ENCODE measurements at places on chromosomes 3 and 15. TPM values are rescaled to one million over a fixed set of nuclear protein-coding genes. Genes with fewer than 3 reads are reported as not detected.
A peak's percentile ranks its signal among the peaks of the same experiment; 100 is the strongest.

- peak overlapping the region; percentile 0 for H3K27ac ChIP-seq
- peaks cover 10% of the 10 kb centered on the region for H3K4me1 ChIP-seq
- no peak overlapping the region for H3K4me3 ChIP-seq
- H3K36me3 ChIP-seq = no peaks in the 10 kb centered on the region
- no peaks in the 10 kb centered on the region for H3K27me3 ChIP-seq
- DNase-seq = no peak
Measured at GRCh38 chr3:157311633-157312375, 124.8 kb upstream of the PTX3 start.

GRCh38 chr3:21273259-21274025 is 477.6 kb downstream of the ZNF385D start:
- no peaks in the 10 kb centered on the region for H3K27me3 ChIP-seq
- peaks cover 18% of the 10 kb centered on the region for H3K4me1 ChIP-seq
- H3K36me3 ChIP-seq = no peaks in the 10 kb centered on the region
- no peak overlapping the region for H3K4me3 ChIP-seq
- H3K27ac ChIP-seq = peak overlapping the region; percentile 12
- DNase-seq = no peak

GRCh38 chr3:62644493-62644892 is 230.7 kb downstream of the CADPS start:
- no peak overlapping the region for H3K4me3 ChIP-seq
- no peak for DNase-seq
- peaks cover 28% of the 10 kb centered on the region for H3K27me3 ChIP-seq
- H3K36me3 ChIP-seq = no peaks in the 10 kb centered on the region
- H3K27ac ChIP-seq = no peak overlapping the region
- no peaks in the 10 kb centered on the region for H3K4me1 ChIP-seq

- peaks cover 23% of the 10 kb centered on the region for H3K27me3 ChIP-seq
- no peak overlapping the region for H3K4me3 ChIP-seq
- no peak for DNase-seq
Measured at GRCh38 chr3:46632792-46633191, 20.5 kb downstream of the FAM240A start.

GRCh38 chr3:25297667-25298585 is 130.1 kb upstream of the RARB start:
- H3K4me1 ChIP-seq = peaks cover 44% of the 10 kb centered on the region
- peaks cover 9% of the 10 kb centered on the region for H3K36me3 ChIP-seq
- H3K27me3 ChIP-seq = no peaks in the 10 kb centered on the region
- H3K27ac ChIP-seq = peak overlapping the region; percentile 87
- DNase-seq = peak; percentile 25

GRCh38 chr3:194313560-194314387 is 37.4 kb downstream of the CPN2 start:
- no peak for DNase-seq
- peaks cover 26% of the 10 kb centered on the region for H3K36me3 ChIP-seq
- peaks cover 26% of the 10 kb centered on the region for H3K4me1 ChIP-seq
- H3K4me3 ChIP-seq = no peak overlapping the region
- H3K27me3 ChIP-seq = no peaks in the 10 kb centered on the region
- H3K27ac ChIP-seq = no peak overlapping the region

GRCh38 chr3:123660141-123660675 is 75.4 kb upstream of the HACD2 start:
- H3K4me3 ChIP-seq = no peak overlapping the region
- H3K27me3 ChIP-seq = no peaks in the 10 kb centered on the region
- no peaks in the 10 kb centered on the region for H3K4me1 ChIP-seq

DNA sequence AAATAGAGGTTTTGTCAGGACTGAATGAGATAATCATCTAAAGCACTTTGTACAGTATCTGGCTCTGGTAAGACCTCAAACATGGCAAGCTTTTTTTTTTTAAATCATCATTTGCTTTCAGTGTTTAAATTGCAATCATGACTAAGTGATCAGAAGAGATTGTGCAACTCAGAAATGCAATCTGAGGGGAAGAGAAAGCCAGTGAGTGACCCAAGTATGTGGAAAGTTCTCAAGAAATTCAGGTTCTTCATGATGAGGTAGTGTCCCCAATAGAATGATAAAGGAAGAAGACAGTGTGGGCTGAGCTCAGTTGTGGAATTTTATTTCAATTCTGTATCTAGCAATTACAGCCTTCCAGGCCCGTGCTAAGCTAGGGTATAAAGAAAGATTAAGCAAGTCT is 132.2 kb upstream of the TBC1D5 start:
- no peaks in the 10 kb centered on the region for H3K4me1 ChIP-seq
- H3K4me3 ChIP-seq = no peak overlapping the region
- no peak for DNase-seq
- no peak overlapping the region for H3K27ac ChIP-seq

DNA sequence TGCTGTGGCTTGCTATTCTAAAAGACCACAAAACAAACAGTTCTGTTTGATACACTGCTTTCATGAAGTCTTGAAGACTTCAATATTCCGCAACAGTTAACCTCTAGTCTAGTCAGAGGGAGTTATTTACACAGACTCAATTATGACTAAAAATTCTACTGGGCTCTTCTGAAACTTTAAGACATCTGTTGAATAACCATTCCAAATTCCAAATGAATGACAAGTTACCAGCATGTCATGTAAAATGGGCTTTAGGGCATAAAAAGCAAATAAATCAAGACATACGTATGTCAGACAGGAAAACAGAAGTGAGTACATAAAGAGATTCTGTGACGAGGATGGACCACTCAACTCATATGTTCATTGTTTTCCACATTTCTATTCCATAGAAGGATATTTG is 93.9 kb downstream of the PLOD2 start:
- H3K27me3 ChIP-seq = no peaks in the 10 kb centered on the region
- no peak overlapping the region for H3K27ac ChIP-seq
- H3K4me1 ChIP-seq = peaks cover 15% of the 10 kb centered on the region
- no peak for DNase-seq
- peaks cover 13% of the 10 kb centered on the region for H3K36me3 ChIP-seq

A4GNT gene
- total RNA-seq = not detected

COLQ gene
- 1.7 TPM for total RNA-seq

TBC1D23 gene
- total RNA-seq = 26.1 TPM

KLHL6 gene
- not detected for total RNA-seq

P2RY14 gene
- not detected for total RNA-seq

RNF123 gene
- total RNA-seq = 38.6 TPM

Data from Calu3 (cell line).